ENCODE measurements at places on chromosomes 5 and 9. TPM values are rescaled to one million over a fixed set of nuclear protein-coding genes. Genes with fewer than 3 reads are reported as not detected.
A peak's percentile ranks its signal among the peaks of the same experiment; 100 is the strongest.

- no peak for DNase-seq
Observed at GRCh38 chr9:92055624-92056023, 59.6 kb downstream of the SPTLC1 start.

GRCh38 chr9:79969393-79970145 is 397.8 kb downstream of the TLE4 start:
- no peak for DNase-seq

- no peak for DNase-seq
Observed at GRCh38 chr5:101535626-101536025, 632.5 kb upstream of the ST8SIA4 start.

DNA sequence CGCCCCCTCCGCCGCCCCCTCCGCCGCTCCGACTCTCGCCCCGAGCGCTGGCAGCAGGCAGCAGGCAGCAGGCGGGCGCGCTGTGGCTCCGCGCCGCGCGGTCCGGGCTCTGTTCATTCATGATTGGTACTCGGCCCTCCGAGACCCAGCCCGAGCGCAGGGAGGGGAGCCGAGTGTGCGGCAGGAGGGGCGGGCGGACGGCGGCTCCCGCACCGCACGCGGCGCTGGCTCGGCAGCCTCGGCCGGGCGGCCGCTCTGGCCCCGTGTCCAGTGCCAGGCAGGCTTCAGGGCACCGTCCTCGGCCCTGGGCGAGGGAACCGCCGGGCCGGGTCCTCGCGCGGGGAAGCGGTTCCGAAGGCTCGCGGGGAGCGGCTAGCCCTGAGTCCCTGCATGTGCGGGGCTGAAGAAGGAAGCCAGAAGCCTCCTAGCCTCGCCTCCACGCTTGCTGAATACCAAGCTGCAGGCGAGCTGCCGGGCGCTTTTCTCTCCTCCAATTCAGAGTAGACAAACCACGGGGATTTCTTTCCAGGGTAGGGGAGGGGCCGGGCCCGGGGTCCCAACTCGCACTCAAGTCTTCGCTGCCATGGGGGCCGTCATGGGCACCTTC is at the start of gene KCNIP1:
Gene KCNIP1 (plus strand): TSS at position 31 of the 607 bp plus-strand sequence.
- DNase-seq: peak; percentile 79

GRCh38 chr9:93300585-93301081 is 116.7 kb downstream of the WNK2 start:
- DNase-seq: peak; percentile 38

GRCh38 chr9:105206496-105206820 is 38.0 kb upstream of the SLC44A1 start:
- no peak for DNase-seq

DNA sequence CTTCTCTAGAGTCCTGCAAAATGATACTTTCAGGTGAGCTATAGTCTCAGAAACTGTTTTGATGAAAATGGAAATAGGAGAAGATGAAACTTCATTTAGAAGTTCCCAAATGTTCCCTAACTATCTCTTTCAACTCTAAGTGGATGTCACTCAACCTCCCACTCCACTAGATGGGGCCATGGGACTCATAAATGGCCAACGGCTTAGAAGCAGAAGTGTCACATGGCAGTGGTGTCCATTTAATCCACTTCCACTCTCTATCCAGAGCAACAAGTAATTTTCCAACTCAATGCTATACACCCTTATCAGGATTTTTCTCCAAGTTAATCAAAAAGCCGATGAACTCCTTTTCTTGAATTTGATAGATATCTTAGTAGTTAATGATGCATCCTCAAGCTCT is 295.7 kb downstream of the EDIL3 start:
- DNase-seq: no peak

DNA sequence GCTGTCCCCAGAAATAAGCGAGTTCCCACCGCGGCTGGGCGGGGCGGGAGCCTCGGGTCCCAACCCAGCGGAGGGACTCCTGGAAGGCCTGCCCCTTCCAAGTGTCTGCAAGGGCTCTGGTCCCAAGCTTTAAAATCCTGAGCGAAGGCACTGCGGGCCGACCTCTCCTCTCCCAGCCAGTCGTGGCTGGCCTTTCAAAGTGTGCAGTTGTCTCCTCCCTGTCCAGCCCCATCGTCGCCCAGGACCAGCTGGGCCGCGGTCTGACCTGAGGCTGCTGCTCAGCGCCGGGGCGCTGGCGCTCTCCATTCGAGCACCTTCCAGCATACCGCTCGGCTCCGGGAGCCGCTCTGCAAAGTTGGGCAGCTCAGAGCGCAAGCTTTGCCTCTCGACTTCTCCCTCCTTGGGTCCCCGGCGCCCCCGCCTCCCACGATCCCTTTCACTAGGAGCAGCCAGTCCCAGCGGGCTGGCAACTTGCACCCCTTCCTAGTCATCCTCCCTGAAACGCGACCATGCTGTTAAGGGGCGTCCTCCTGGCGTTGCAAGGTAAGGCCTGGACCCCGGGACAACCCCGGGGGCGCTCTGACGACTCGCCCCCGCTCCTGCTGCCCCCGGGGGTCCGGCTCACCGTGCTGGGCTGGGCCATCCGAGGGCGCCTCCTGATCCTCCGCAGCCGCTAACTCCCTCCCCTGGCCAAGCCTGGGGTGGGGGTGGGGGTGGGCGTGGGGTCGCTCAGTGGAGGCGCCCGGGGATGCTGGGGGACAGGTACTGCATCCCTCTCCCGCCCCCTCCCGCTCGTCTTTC is at the start of gene MAMDC2:
Gene MAMDC2 (plus strand): TSS at position 160 of the 801 bp plus-strand sequence. CDS start 350 bp downstream, at position 510.
- DNase-seq: peak; percentile 81

- DNase-seq: no peak
Observed at GRCh38 chr5:24391816-24392215, 253.0 kb downstream of the CDH10 start.

DNA sequence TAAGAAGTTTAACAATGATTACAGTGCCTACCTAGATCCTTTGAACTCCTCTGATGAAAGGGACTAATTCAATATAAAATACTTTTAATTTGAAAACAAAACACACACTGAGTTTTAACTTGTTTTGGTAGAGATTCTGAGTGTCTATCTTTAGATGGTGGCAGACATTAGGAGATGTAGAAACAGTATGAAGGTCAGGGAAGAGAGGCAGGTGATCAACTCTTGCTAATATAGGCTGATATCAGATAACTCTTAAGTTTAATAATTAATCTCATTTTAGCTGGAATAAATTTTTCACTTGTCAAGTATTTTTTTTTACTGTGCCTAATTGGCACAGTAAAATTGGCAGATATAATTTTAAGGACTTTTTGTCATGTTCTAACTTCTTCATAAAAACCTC is 30.8 kb downstream of the POC5 start:
- no peak for DNase-seq

Gene EQTN
- total RNA-seq: 0.58 TPM

Gene TAF11L10
- total RNA-seq: not detected

Gene EGR1
- total RNA-seq: 158 TPM

Gene PCDHA9
- total RNA-seq: 0.36 TPM

Gene RAB3C
- 8.9 TPM for total RNA-seq

Gene GALNT10
- total RNA-seq: 44.2 TPM

Gene SPINK6
- not detected for total RNA-seq

All from aorta (tissue), 5 donors.